T-helper 17 cell (primary cell): ENCODE measurements at places on chromosomes 3 and 15.

- DNase-seq, result no peak
Measured at GRCh38 chr3:117010318-117010717, 300.7 kb downstream of the TUSC7 start.

DNA sequence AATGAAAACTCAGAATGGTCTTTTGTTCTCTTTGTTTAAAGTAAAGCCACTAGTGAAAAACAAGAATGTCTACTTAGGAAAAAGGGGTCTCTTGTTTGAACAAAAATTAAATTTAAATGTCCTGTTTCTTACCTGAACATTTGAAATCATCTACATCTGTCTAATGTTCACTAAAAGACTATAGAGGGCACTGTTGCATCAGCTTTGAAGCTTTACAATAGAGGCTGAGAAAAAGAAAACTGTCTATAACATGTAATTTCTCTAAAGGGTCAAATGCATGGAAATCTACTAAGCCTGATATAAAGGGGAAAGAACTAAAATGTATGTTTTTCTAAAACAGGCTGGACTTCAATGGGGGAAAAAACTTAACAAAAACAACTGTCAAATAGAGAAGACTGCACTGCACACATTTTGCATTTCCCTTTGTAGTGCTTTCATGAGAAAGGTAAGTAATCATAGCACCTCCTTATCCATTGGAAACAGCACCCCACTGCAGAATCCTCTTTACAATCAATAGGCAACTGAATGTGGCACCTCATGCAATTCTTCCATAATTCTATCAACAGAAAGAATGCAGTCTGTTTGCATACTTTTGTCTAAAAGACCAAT is 26.3 kb downstream of the DPH6 start:
- no peak for DNase-seq

DNA sequence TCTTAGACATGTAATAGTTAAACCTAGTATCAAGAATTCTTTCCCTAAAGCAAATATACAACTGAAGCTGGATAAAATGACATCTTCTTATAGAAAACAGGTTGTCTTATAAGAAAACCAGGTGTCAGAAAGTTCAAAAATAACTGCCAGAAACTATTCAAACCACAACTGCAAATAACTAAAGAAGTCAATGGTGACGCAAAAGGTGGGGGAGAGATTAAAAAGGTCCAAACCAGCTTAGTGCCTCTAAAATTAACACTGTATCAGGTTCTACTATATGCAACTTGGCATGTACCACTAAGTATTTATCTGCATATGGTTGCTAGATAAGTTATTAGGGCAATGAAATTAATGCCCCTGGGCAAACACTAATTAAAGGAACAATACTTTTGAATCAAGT is 136.8 kb downstream of the TBL1XR1 start:
- DNase-seq, result no peak

DNA sequence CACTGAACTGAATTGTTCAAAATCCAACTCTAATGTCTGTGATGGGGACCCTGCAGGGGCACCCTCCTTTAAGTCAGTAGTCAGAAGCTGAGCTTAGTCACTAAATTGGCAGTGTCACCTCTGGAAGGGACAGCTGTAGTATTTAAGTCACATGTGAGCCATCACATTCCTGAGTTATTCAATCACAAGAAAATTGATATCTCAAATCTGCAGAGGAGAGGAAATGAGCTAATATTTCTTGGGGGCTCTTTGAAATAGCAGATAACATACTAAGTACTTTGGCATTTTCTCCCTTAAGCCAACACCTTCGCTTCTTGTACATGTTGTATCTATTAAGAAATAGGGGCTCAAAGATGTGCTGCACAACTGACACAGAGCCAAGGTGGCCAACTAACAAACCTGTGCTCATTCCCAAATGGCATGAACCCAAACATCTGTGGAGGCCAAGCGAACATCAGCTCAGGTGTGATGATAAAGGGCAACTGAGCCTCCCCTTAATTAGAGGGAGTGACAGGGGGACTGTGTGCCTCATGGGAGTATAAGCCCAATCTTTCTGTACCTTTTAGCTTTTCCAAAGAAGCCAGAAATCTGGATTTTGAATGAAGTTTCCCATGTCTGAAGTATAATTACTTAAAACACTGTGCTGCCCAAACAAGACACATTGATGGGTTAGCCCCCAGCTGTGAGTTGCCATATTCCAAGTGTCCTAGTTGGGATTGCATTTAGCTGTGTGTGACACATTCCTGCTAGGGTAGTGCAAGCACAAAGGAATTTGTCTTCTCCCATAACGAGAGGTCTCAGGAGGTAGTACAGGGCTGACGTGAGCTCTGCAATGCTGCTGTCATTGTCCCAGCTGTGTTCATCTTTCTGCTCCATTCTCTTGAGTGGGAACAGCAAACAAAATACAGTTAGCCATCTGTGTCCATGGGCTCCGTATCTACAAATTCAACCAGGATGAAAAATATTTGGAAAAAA is 63.3 kb downstream of the ABHD5 start:
- DNase-seq, result no peak

DNA sequence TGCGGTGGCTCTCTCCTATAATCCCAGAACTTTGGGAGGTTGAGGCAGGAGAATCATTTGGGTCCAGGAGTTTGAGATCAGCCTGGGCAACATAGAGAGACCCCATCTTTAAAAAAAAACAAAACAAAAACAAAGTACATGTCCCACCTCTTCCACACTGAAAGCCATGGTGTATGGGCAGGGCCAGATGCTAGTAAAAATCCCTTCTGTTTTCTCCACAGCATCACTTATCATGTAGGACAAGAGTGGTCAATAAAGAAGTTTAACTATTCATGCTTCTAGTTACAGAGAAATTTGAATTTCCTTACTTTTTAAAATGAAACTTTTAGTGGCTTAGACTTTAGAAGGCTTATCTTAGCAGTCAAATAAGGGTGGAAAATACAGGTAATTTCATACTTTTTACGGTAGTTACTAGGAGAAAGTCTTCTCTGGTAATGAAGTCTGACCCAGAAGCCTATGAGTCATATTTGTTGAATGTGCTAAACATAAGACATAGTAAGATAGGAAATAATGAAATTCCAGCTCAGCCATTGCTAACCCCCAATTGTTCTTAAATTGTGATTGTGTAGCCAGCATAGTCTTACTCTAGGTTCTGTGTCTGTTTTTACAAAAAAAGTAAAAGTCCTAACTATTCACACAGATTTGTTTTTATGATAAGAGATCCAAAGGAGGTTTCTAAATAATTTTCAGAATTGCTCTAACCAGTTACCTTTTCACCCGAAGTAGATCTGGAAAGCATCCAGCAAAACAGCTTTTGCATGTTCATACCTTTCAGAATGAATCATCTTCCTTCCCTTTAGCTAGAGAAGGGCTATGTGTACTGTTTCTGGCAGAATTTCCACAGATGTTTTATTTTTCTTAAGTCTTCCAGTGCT is 16.4 kb upstream of the ZNF609 start:
- DNase-seq, result no peak

DNA sequence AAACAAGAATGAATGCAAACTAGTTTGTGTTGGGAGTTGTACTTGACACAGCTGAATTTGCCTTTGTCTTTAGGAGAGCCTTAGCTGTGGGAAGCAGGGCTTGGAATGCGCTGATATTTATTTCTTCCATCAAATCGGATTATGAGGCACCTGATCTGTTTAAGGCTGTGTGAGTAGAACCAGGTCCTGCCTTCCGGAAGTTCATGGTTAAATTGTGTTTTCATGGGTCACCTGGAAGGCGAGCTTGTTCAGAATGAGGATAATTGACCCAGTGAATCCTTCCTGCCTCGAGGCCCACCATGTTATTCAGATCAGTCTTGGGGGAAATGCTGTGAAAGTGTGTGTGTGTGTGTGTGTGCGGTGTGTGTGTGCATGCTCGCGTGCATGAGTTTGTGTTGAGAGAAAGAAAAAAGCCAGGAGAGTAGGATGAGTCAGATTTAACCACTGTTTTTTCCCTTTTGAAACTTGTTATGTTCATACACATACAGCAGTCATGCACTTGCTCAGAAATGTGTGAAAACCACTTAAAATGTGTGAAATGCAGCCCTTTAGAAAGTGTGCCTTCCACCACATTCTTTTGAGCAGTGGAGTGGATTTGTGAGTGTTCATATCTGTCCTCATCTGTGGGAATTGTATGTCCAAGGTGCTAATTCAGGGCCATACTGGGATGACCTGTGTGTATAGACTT is 36.7 kb downstream of the SMAD3 start:
- DNase-seq, result no peak

GRCh38 chr3:4774531-4774930 is 204.7 kb upstream of the BHLHE40 start:
- DNase-seq, result no peak

- no peak for DNase-seq
Measured at GRCh38 chr15:87954793-87955192, 301.7 kb downstream of the NTRK3 start.

GRCh38 chr15:45794712-45795439 is 160.0 kb downstream of the SQOR start:
- DNase-seq, result no peak

- DNase-seq, result no peak
Measured at GRCh38 chr3:149247929-149248691, 26.5 kb upstream of the CP start.

DNA sequence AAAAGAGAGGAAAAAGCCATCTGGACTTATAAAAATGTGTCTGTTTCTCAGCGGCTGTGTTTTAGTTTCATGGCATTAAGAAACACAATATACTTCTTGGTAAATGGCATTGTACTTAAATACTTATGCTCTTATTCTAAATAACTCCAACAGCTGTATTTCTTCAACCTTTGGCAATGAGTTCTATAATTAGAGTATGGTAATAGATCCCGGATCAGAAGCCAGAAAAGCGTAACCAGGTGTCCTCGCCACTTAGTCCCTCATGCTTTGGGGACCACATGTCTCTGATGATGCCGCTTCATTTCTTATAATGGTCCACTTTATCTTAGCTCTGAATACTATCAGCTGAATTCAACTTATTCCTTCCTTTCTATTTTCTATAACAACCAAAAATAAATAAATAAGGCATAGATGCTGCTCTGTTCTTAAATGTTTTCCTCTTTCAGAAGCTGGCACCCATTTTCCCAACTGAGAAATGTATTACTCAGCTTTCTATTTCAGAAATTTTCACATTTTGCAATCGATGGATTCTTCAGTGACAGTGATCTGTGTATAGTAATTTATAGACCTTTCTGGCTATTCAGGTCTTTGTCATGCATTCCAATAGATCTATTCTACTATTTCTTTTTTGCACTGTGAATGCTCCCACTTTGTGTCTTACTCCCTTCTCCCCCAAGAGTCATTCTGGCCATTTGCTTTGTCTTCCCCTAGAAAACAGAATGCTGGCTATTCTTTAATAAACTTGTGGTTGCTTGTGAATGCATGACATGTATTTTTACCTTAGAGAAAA is 87.6 kb upstream of the KBTBD8 start:
- no peak for DNase-seq

DNA sequence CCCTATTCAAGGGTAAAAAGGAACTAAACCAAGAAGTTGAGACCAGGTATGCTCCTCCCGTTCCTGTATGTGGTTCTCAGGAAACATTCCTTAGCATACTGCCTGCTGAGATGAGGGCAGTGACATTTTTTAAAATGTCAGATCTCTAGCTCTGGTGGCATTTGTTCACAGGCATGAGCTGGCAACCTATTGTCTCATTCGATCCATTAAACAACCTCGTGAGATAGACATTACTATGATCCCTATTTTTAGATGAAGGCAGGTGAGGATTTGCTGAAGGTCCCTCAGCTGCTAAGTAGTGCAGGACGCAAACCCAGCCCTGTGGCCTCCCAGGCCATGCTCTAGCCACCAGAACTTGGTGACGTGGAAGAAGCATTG is 74.9 kb downstream of the SIDT1 start:
- no peak for DNase-seq

GRCh38 chr3:101813817-101814440 is 34.9 kb downstream of the NXPE3 start:
- no peak for DNase-seq

- DNase-seq, result no peak
Measured at GRCh38 chr3:111725706-111726105, 130.6 kb upstream of the ZBED2 start.

- no peak for DNase-seq
Measured at GRCh38 chr3:38238416-38239008, 27.1 kb upstream of the SLC22A13 start.

DNA sequence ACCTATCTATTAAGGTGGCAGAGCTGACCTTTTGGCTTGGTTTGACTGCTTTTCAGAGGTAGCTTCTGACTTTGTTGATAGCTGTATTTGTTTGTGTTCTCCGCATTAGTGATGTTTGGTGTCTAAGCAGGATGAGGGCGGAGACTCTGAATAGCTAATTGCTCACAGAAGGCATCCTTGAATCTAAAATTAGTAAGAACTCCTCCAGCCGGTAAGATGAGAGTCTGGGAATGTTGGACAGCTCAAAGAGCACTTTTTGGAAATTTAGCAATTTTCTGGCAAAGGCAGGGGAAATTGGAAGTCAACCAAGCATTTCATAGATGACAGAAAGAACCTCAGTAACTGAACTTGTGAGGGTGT is 174.1 kb downstream of the KLHL25 start:
- no peak for DNase-seq

- no peak for DNase-seq
Measured at GRCh38 chr3:161215185-161215584, 5.9 kb upstream of the NMD3 start.

DNA sequence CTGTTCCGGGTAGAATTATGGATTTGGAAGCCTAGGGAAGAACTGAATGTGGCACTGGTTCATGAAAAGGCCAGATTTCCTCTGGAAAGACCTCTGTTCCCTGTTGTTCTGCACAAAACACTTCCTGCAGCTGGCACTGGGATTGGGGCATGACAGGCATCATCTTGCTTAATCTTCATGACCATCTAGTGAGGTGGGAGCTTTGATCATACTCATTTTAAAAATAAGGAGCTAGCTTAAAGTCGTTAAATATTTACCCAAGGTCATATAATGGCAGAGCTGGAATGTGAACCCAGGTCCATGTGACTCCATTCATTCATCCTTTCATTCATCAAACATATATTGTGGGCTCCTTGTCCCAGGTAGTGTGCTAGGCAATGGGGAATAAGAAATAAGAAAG is 40.4 kb downstream of the EBLN2 start:
- DNase-seq, result no peak

DNA sequence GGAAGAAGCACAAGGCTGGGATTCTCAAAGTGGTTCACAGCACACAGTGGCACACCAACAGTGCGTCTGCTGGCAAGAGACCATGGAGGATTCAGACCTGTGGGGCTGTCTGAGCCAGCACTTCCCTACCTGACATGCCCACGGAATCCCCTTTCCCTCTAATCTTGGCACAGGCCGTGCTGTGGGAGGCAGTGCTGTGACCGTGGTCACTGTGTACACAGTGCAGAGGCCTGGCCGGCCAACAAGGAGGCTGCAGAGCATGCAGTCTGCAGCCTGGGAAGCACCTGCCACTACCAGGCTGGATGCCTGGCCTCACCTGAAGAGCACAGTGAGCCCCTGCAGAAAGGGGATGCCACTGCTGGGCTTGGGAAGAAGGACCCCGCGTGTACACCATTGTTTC is 301.0 kb upstream of the LYSMD4 start:
- DNase-seq, result no peak

GRCh38 chr3:94083261-94083660 is 20.4 kb downstream of the NSUN3 start:
- no peak for DNase-seq

GRCh38 chr3:59970376-59970775 is 920.6 kb upstream of the CFAP20DC start:
- DNase-seq, result no peak

GRCh38 chr3:132032959-132033358 is 1.9 kb downstream of the CPNE4 start:
- no peak for DNase-seq

GRCh38 chr3:123798550-123798949 is 85.6 kb downstream of the MYLK start:
- DNase-seq, result no peak

GRCh38 chr3:53858096-53858741 is 11.9 kb downstream of the IL17RB start:
- DNase-seq, result no peak
